ENCODE measurements at places on chromosomes 3 and 15.

DNA sequence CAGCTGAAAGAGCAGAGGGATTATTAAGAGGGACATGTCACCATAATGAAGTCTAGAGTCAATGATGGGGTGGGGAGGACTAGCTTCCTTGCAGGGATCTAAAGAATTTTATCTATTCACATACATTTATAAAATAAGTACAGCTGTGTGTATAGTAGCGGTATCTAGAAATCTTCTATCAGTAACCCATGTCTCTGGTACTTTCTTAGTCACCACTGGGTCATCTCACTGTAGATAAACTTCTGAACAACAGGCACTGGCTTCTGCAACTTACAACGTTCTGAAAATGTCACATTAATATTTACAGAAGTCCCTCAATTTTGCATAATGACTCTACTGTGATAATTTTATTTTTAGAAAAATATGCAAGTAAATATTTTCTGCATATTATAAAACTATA is 401.7 kb downstream of the TBC1D5 start:
- DNase-seq, result no peak

GRCh38 chr15:34765741-34766140 is 10.9 kb upstream of the GJD2 start:
- no peak for DNase-seq

GRCh38 chr3:149020839-149021252 is 29.5 kb downstream of the GYG1 start:
- DNase-seq, result no peak

DNA sequence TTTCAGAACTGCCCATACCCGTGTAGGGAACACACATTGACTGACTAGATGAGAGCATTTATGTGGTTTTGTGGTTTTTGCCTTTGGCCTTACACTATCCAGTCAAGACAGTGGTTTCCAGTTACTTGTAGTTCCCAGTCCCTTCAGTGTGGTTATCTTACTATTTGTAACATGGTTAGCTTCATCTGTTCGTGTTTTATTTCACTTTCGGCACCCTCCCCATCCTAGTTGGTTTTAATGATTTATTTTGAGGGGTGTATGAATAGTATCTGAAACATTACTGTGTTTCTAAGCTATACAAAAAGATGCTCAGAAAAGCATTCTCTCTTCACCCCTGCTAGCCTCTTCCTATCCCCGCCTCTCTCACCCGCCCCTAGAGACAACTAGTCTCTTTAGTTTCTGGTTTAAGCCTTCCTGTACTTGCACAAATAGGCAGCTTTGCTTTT is 14.1 kb downstream of the LYSMD4 start:
- DNase-seq, result no peak

DNA sequence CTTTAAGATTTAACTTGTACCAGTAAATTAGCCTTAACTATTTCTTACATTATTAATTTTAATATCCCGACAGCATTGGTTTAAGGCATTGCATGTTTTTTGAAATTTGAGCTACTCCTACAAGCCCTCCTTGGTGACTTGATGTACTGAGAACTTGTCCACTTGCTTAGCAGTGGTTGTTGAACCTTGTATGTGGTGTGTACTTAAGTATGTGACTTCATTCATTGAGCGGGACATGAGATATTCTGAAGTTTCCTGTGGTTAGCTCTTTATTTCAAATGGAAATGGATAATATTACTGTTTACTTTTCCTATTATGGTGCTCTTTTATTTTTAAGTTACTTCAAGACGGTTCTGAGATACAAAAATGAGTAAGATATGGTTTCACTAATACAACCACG is 3.6 kb upstream of the COL6A5 start:
- no peak for DNase-seq

- DNase-seq, result no peak
Measured at GRCh38 chr15:85889956-85890619, 95.4 kb upstream of the KLHL25 start.

GRCh38 chr15:89091627-89092220 is 3.5 kb downstream of the ABHD2 start:
- DNase-seq, result no peak

- no peak for DNase-seq
Measured at GRCh38 chr3:127299276-127299675, 11.4 kb upstream of the PRR20G start.

- DNase-seq, result no peak
Measured at GRCh38 chr3:104126463-104126862, 1240.2 kb upstream of the ALCAM start.

GRCh38 chr15:98823012-98823458 is 174.7 kb downstream of the IGF1R start:
- no peak for DNase-seq

GRCh38 chr3:179410999-179411398 is 40.3 kb downstream of the GNB4 start:
- DNase-seq, result no peak

DNA sequence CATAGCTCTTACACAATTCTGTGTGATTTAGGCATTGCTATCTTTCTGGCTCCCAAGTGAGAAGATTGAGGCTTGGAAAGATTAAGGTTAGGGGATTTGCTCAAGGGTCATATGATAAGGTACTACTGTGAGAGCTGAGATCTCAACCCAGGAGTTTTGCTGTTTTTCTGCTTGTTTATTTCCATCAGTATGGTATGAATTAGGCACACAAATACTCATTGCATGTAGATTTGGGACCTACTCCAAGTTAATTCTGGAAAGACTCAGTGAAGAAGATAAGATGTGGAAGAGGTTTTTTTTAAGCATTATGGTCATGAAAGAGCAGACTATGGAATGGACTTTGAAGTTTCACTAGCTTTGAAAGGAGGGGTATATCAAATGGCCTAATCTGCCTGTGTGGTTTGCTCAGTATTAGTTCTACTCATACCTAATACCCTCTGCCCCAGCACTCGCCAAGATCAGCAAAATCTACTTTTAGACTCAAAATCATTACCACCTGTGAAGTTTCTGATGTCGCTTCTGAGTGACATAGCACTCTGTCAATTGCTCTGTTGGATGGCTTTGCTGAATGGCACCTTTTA is 12.5 kb downstream of the MBNL1 start:
- DNase-seq, result peak; percentile 68

- no peak for DNase-seq
Measured at GRCh38 chr3:61901986-61902385, 340.6 kb downstream of the PTPRG start.

GRCh38 chr3:184154885-184155643 is at the start of gene DVL3:
DVL3 (plus strand) TSS chr3:184155377; CDS start chr3:184155636, 259 bp downstream.
- no peak for DNase-seq

DNA sequence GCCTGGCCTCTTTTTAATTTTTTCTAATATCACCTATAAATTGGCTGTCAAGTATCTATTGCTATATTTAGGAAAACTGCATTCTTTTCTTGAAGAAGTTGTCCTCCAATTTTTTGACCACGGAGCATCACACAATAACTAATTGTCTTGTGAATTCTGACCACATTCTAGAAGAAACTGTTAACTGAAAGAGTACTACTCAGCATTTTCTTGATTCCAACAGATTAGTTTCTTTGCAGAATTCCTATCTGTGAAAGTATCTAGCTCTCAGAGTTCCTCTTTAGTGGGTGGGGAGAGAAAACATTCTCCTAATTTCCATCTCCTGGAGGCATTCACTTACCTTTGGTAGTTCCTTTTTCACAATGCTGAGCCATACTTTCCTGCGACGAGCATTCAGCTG is 31.1 kb downstream of the INO80 start:
- DNase-seq, result no peak

DNA sequence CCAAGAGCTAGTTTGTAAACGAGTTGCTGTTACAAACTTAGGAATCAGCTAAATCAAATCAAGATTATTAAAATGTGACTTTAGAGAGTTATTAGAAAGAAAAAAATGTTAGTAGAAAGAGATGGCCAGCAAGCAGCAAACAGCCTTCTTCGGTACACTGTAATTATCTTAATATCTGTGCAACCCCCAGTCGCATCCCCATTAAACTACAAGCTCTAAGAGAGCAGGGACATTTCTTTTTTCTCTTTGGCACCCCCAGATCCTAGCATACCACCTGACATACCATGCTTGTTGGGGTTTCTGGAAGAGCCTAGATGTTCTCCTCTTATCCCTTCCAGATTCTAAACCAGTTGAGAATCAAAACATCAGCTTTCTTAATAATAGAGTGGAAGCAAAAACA is 45.1 kb upstream of the LIPC start:
- no peak for DNase-seq

- no peak for DNase-seq
Measured at GRCh38 chr15:83207660-83208366, at the start of gene HDGFL3. HDGFL3 (minus strand) TSS chr15:83207823; CDS start chr15:83207414, 409 bp downstream.

- no peak for DNase-seq
Measured at GRCh38 chr3:94172695-94173310, 109.9 kb downstream of the NSUN3 start.

GRCh38 chr15:101597360-101597928 is 54.7 kb downstream of the TM2D3 start:
- DNase-seq, result no peak

GRCh38 chr3:107198581-107199181 is 178.6 kb upstream of the CCDC54 start:
- DNase-seq, result no peak

- no peak for DNase-seq
Measured at GRCh38 chr15:80547264-80547663, 143.1 kb downstream of the ARNT2 start.

GRCh38 chr3:178507507-178508442 is 28.5 kb upstream of the KCNMB2 start:
- DNase-seq, result no peak

GRCh38 chr3:8762607-8763377 is 6.6 kb downstream of the OXTR start:
- DNase-seq, result no peak

DNA sequence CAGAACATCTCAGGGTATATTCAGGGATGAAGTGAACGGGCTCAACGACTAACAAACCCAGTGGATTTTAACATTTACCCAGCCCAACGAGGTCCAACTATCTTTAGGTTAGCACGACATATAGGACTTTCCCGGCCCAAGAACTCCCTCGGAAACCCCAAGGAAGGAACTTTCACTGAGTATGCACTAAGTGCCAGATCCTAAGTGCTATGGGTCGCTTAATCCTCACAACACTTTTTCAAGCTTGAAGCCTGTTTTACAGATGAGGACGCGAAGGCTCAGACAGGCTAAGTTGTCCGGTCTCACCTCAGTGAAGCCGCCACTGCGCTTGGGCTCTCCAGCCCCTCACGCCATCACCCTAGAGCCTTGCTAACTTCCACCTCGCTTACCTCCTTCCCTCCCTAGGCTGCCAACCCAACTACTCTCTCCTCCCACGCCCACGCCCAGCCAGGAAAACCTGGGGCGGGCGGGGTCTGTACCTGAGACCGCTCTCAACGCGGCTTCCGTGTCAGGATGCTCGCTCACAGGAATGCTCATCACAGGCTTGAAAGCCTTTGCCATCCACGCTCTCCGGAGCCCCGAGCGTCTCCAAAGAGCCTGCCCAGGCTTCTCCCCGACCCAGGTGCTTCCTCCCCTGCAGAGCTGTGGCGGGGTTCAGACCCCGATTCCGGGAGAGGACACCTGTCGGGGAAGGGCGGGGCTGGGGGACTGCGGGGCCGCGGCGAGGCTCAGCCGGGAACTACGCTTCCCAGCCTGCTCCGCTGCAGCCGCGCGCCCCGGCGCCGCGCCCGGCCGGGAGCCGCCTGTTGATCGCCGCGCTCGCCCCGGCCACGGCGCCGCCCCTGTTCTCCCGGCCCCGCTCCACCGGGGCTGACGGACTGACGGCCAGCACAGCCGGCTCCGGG is at the start of gene TMOD2:
Gene TMOD2 (plus strand): TSS at position 806 of the 905 bp plus-strand sequence. CDS start 14,845 bp downstream, outside the sequence.
- peak; percentile 34 for DNase-seq

GRCh38 chr15:60373327-60373726 is 24.5 kb downstream of the ANXA2 start:
- DNase-seq, result no peak

DNA sequence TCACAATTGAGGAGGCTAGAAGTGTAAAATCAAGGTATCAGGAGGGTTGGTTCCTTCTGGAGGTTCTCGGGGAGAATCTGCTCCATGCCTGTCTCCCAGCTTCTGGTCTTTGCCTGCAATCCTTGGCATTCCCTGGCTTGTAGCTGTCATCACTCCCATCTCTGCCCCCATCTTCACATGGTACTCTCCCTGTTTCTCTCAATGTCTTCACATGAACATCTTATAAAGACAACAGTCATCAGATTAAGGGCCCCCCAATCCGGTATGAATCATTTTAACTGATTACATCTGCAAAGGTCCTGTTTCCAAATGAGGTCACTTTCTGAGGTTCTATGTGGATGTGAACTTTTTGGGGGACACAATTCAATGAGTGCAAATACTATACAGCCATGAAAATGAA is 113.0 kb upstream of the GALNT15 start:
- no peak for DNase-seq

- no peak for DNase-seq
Measured at GRCh38 chr3:126765187-126766069, 61.4 kb downstream of the CHCHD6 start.

DNA sequence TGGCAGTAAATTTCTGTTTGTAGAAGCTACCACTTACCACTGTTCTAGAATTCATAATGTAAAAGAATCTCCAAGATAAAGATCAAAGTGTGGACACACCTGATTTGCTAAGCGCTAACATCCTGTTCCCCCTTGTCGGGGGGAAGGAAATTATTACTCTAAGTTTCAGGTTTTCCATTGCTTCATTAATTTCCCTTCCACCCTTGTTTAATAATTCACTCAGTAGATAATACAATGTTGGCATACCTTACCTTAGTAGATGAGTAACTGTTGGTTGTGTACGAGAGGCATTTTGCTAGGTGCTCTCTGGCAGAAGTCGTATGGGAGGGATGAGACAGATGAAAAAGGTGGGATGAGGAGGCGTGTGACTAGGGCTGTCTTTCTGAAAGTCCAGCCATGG is 641.2 kb upstream of the ARRDC4 start:
- no peak for DNase-seq

- DNase-seq, result no peak
Measured at GRCh38 chr3:132342183-132342582, 25.0 kb downstream of the ACP3 start.

DNA sequence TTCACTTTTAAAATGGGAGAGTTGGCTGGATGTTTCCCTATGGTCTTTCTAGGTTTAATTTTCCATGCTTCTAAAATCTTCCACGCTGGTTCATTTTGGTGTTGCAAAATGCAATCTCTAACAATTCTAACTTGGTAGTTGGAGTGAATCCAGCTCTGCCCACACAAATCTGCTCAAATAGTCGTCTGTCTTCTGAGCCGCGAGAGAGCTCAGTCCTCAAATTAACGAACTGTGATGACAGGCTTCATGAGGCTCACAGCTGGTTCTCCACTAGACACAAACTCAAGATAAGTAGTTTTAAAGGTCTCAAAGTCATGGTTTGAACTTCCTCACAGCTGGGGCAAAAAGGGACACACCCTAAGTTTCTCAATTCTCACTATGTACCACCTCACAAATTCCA is 178.6 kb upstream of the LYSMD4 start:
- DNase-seq, result no peak
